Endodermal cell (in vitro differentiated cells): ENCODE measurements at places on chromosomes 1 and 21. TPM values are rescaled to one million over a fixed set of nuclear protein-coding genes. Genes with fewer than 3 reads are reported as not detected.

- H3K4me3 ChIP-seq, result no peak overlapping the region
- no peak for DNase-seq
- no peak overlapping the region for H3K27ac ChIP-seq
- H3K4me1 ChIP-seq, result no peaks in the 10 kb centered on the region
- no peaks in the 10 kb centered on the region for H3K27me3 ChIP-seq
These were observed 120.1 kb downstream of the SEC16B start for GRCh38 chr1:177849579-177850290.

GRCh38 chr1:184950227-184950626 lies 24.1 kb downstream of the NIBAN1 start:
- no peak for DNase-seq
- H3K4me3 ChIP-seq, result no peak overlapping the region

GRCh38 chr1:167601442-167602383 lies 28.3 kb upstream of the RCSD1 start:
- no peaks in the 10 kb centered on the region for H3K36me3 ChIP-seq
- peaks cover 2% of the 10 kb centered on the region for H3K4me1 ChIP-seq
- H3K27ac ChIP-seq, result no peak overlapping the region

Gene CYB5RL
- 8.2 and 9.3 TPM in 2 replicates for total RNA-seq
